Kidney glomerular epithelial cell (primary cell): ENCODE measurements at places on chromosomes 5 and 9.

DNA sequence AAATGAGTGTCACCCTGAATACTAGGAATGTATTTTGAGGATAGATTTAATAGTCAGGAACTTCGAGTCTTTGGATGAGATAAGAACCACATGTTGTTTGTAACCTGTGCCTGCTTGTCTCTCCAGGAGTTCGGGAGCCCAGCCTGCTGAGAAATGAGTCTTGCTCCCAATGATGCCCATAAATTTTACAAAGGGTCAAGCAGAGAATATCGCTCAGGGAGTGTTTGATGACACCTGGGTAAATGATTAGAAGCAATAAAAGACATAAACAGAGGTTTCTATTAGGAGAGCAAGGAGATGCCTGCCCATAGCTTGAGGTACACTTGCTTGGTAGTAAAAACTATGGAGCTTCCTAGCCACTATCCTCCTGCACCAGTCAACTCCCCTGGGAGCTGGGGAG is 46.9 kb upstream of the KLF4 start:
- no peak for DNase-seq

GRCh38 chr9:128124873-128125579 is 2.5 kb downstream of the PTGES2 start:
- peak; percentile 6 for DNase-seq

GRCh38 chr5:126645132-126645531 is 44.4 kb downstream of the PHAX start:
- no peak for DNase-seq

DNA sequence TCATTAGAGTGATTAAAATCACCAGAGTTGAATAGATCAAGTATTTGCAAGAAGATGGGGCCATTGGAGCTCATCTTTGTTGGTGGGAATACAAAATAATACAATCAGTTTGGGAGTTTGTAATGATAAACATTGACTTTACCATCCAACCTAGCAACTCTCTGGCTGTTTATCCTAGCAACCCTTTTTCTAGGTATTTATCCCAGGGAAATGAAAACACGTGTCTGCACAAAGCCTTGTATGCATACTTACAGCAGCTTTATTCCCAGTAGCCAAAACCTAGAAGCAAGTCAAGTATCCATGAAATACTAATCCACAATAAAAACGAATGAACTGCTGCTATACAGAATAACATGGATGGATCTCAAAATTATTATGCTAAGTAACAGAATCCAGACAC is 152.7 kb upstream of the DAB2 start:
- no peak for DNase-seq

DNA sequence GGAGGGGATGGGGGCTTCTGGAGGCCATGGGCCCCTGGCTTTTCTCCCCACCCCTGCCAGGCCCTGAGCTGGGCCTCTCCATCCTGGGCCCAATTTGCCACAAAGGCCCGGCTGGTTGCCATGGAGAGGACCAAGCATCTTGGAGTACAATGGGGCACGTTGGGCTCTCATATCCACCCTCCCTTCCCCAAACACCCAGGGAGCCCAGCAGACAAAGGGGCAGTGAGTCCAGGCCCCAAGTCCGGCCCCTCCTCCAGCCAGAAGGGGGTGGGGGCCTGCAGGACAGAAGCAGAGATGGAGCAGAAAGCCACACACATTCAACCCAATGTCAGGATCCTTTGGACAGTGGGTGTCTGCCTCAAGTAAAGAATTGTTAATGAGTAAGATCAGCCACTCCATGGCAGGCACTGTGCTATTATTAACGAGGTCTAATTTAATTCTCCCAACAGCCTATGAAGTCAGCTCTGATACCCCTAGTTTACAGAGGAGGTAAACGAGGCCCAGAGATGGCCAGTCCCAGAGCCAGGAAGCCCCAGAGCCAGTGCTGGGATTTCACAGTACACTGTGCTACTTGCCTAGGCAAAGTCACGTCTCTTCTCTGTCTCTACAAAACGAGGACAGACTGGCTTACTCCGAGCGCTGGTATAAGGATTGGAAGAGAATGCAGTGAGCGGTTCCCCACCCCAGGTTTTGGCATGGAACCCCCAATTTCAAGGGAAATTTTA is 2.3 kb downstream of the CRB2 start:
- no peak for DNase-seq

DNA sequence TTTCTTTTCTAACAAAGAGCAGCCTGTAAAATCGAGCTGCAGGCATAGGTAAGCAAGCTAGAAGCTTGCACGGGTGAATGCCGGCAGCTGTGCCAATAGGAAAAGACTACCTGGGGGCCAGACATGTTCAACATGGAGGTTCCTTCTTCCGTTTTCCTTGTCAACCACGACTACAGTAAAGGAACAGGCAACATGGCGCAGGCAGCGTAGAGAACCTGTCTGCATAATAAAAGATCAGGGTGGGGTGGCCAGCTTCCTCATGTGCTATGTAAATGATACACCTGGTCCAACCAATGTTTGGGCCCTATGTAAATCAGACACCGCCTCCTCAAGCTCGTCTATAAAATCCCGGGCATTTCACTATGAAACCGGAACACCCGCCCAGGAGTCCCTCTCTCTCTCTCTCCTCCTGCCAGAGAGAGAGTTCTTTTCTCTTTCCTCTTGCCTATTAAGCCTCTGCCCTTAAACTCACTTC is 103.8 kb upstream of the LIFR start:
- peak; percentile 61 for DNase-seq

- no peak for DNase-seq
These were observed 81.7 kb upstream of the ZBTB43 start for GRCh38 chr9:126722922-126723806.

DNA sequence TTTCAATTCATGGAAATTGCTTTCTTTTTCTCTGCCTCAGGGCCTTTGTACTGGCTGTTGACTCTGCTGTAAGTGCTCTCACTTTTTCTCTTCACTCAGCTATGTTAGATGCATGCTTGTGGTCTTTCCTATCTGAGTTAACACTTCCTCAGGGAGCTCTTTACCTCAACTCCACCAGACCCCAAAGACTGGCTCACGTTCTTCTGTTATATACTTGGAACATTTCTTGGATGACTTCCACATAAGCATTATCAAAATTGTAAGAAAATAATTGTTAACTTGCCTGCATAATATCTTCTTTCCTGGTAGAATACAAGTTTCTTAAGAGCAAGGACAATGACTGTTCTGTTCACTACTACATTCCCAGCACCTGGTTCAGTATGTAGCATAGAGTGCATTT is 455.9 kb downstream of the EBF1 start:
- no peak for DNase-seq

- no peak for DNase-seq
These were observed 12.4 kb downstream of the CLPTM1L start for GRCh38 chr5:1332461-1333001.

- DNase-seq = no peak
These were observed 34.6 kb downstream of the PKD2L2 start for GRCh38 chr5:137923856-137924255.

- DNase-seq = no peak
These were observed 54.8 kb downstream of the NEK6 start for GRCh38 chr9:124312290-124313265.

GRCh38 chr9:112009656-112010055 is 113.0 kb downstream of the UGCG start:
- DNase-seq = no peak

GRCh38 chr9:108673386-108673785 is 182.4 kb downstream of the ACTL7B start:
- no peak for DNase-seq

GRCh38 chr9:14993061-14993800 is 83.0 kb upstream of the FREM1 start:
- peak; percentile 60 for DNase-seq

GRCh38 chr9:82580921-82581320 is 482.0 kb downstream of the RASEF start:
- DNase-seq = no peak

DNA sequence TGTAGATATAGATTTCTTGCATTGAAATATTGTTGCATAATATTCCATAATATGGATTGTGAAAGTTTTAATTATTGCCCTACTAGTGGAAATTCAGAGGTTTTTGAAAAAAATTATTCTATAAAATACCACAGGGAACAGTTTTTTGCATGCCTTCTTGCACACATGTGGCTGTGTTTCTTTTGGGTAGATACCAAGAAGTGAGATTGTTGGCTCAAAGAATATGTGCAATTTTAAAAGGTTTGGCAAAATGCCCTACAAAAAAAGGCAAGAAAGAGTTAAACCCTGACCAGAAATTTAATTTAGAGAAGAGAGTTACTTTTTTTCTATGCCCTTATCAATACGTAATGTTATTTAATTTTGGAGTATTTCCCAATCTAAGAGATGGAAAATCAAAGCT is 270.8 kb upstream of the DAPK1 start:
- no peak for DNase-seq

DNA sequence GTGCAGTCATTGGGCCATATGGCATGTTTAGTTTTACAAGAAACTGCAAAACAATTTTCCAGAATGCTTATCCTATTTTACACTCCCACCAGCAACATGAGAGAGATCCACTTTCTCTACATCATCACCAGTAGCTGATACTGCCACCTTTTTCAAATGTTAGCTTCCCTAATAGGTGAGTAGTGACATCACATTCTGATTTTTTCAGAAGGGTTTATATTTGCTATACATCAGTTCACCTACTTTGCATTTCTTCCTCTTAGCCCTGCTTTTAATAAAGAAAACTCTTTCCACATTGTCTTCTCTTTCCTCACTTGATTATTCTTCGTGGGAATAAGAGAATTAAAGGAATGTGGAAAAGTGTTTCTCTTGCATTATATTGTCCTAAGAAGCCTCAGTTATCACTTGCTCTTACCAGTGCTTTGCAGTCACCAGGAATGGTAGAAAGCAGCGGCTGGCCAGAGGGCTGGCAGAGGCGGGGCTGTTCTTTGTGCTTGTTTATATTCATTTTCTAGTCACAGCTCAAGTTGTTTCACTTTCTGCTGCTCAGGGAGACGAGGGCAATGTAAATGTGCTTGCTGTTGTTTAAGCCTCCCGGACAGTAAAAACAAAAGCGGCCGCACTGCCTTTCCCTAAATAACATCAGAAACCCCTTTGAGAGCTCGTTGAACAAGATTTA is 164.8 kb downstream of the HSD17B3 start:
- no peak for DNase-seq

GRCh38 chr9:123642291-123643278 is 286.6 kb downstream of the CRB2 start:
- no peak for DNase-seq

GRCh38 chr5:143094087-143094521 is 309.4 kb downstream of the NR3C1 start:
- DNase-seq = no peak

DNA sequence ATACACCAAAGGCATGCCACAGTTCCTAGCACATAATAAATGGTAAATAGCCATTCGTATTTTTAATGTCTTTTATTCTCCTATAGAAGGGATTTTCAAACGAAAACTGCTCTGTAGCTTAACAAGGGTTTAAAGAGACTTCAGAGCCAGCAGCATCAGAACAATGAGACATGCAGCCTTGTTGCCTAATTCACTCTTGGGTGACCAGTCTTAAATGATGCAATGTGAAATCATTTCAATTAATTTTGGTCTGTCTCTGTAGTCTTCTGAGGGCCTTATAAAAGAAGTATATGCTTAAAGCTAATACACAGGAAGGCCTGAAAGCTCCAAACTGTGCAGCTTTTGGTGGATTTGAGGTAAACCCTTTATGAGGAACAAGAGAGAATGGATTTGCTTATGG is 888.8 kb upstream of the WWC1 start:
- DNase-seq = no peak

GRCh38 chr5:54135042-54135441 is 175.3 kb downstream of the ARL15 start:
- no peak for DNase-seq

GRCh38 chr5:71522151-71522550 is 65.0 kb upstream of the MCCC2 start:
- no peak for DNase-seq

DNA sequence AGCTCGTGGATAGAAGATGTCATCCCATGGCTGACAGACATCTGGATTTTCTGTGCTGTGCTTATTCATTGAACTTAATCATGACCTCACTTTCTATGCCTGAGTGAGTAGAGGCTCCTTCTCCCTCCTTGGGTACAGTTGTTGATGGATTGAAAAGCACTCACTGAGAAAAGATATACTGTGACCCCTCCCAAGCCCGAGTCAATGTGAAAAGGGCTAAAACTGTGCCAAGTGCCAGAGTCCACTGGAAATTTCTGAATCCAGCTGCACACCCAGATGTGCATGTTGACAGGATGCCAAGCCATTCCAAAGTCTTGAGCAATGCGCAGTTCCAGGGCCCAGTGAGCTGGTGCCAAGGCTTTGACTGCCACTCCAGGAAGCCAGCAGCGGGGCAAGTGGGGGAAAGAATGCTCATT is 473.0 kb downstream of the NTRK2 start:
- no peak for DNase-seq

- no peak for DNase-seq
These were observed 245.1 kb downstream of the DOCK8 start for GRCh38 chr9:459491-460444.

GRCh38 chr5:73946919-73947602 is 321.1 kb downstream of the ARHGEF28 start:
- peak; percentile 63 for DNase-seq

- no peak for DNase-seq
These were observed 134.6 kb upstream of the CPEB4 start for GRCh38 chr5:173753307-173754168.

DNA sequence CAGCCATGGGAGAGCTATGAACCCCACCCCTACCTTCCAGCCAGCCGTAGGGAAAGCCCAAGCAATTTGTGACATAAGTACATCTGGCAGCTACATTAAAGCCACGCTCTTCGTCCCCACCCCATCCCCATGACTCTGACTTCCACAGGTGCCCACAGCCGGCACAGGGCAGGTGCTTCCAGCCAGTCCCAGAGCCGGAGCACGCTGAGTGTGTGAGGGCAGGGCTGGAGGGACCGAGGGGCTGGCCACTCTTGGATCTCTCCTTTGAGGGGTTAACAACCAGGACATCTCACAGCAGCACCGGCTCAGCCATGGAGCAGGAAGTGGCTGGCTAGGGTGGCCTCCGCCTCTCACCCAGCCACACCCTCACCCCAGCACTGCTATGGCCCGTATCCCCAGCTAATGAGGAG is 2.4 kb upstream of the FAM78A start:
- no peak for DNase-seq

GRCh38 chr9:18235181-18235908 is 238.6 kb upstream of the ADAMTSL1 start:
- no peak for DNase-seq

- no peak for DNase-seq
These were observed 166.4 kb upstream of the SPRY4 start for GRCh38 chr5:142491270-142491669.

DNA sequence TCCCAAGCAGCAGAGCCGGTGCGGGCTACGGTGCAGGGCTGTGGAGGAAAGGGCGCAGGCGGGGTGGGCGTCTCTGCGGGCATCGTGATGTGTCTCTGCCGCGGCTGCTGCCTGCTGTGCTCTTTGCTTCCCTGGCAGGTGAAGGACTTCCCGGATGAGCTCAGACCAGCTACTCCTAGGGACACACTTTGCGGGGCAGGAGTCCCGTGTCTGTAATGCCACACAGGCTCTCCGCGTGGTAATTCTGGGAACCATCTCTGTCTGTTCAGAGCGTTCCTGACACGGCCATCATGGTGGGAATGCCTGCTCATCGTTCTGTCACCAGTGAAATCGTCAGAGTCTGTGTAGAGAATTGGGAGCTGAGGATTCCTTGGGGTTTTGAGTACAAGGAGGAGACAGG is 235.5 kb downstream of the FANCC start:
- DNase-seq = no peak
